ENCODE measurements at places on chromosomes 16 and 17.

- DNase-seq: no peak
Measured at GRCh38 chr16:89707695-89708094, 6.2 kb upstream of the SPATA2L start.

DNA sequence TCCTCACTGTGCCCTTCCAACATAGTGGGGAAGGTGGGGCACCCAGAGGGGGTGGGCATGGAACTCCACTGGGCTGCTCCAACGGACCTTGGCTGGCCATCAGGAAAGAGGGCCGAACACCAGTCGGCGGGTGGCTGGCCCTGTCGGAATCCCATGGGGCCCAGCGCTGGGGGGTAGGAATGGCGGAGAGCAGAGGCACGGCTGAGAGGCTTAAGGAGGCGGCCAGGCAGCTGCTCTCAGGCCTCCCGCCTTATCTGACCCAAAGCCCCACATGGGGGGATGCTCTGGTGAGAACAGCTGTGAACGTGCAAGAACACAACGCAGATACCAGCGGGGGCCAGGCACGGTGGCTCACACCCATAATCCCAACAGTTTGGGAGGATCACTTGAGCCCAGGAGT, 4.4 kb upstream of the MYO1C start:
- no peak for DNase-seq

- DNase-seq: no peak
Measured at GRCh38 chr17:77543801-77544200, 403.0 kb downstream of the SEC14L1 start.

DNA sequence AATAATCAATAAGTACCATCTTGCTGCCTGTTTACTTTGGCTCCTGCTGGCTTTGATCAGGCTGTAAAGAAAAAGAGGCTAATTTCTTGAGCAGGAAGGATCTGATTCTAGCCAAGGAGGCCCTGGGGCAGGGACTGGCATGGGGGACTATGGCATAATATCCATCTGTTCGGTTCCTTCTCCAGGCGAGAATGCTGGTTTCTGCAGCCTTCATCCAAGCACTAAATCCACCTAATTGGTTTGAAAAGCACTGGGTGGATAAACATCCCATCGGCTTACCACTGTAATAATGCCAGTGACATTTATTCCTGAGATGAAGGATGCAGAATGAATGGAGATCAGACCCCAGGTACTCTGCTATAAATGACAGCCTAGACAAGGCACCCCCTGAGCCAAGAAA, 180.0 kb upstream of the ASIC2 start:
- no peak for DNase-seq

GRCh38 chr17:78599419-78599818, 22.2 kb upstream of the DNAH17 start:
- no peak for DNase-seq

Data from NCI-H226 (cell line).